ENCODE measurements at places on chromosomes 11 and 22. TPM values are rescaled to one million over a fixed set of nuclear protein-coding genes. Genes with fewer than 3 reads are reported as not detected.

DNA sequence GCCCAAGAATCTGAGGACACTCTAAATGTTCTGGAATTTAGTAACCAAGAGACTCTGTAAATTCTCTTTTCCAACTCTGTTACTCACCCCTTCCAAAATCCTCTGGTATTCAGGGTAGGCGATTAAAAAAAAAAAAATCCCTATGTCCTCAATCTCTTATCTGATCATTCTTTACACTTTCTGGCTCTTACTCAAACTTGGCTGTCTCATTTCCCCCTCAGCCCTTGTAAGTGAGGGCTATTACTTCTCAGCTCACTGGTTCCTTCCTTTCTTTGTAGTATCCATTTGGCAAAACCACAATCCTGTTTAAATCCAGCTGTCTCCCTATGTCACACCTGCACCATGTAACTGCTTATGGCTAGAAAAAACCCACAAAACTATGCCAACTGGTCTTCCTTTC, 12.7 kb upstream of the MSANTD2 start:
- H3K4me1 ChIP-seq, result no peaks in the 10 kb centered on the region
- H3K27me3 ChIP-seq, result no peaks in the 10 kb centered on the region
- H3K4me3 ChIP-seq, result no peak overlapping the region
- H3K27ac ChIP-seq, result no peak overlapping the region
- no peak for DNase-seq

DNA sequence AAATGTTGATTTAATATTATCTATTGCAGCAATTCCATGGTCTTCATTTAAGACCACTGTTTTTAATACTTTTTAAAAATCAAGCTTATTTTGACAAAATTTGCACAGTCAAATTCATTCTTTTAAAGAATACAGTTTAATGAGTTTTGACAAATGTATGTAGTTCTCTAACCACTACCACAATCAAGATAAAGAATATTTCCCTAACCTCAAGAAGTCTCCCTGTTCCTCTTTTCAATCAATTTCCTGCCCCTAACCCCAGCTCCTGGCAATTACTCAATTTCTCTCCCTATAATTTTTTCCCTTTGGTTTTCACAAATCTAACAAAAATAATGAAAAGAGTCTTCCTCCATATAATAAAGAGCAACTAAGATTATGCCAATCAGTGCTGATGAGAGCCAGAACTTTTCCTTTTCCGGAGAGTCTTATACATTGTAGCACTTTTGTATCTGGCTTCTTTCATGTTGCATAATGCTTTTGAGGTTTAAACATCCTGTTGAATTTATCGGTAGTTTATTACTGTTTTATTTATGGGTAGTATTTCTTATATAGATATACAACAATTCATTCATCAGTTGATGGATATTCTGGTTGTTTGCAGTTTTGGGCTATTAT, 231.7 kb downstream of the AASDHPPT start:
- H3K27me3 ChIP-seq, result no peaks in the 10 kb centered on the region
- H3K4me3 ChIP-seq, result no peak overlapping the region
- DNase-seq, result no peak
- no peaks in the 10 kb centered on the region for H3K36me3 ChIP-seq
- no peak overlapping the region for H3K27ac ChIP-seq

DNA sequence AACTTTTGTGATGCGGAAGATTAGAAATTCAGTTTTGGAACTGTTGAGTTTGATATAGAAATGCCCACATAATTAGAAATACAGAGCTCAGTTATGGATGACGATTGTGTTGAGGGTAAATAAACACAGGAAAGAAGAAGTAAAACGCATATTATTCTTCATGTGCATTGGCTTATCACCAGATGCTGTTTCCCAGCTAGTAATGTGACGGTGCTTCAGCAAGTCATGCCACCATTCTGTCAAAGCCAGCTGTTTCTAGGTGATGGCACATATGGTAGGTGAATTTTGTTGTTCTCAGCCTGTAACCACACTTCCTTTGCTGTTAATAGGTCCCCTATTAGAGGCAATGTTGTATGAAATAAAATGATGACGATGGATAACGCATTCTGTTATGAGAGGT, 68.9 kb downstream of the C11orf65 start:
- H3K36me3 ChIP-seq, result no peaks in the 10 kb centered on the region
- H3K4me1 ChIP-seq, result no peaks in the 10 kb centered on the region
- no peaks in the 10 kb centered on the region for H3K27me3 ChIP-seq

- no peaks in the 10 kb centered on the region for H3K36me3 ChIP-seq
- no peak overlapping the region for H3K27ac ChIP-seq
- H3K27me3 ChIP-seq, result no peaks in the 10 kb centered on the region
- DNase-seq, result no peak
- no peak overlapping the region for H3K4me3 ChIP-seq
- H3K4me1 ChIP-seq, result no peaks in the 10 kb centered on the region
Observed at GRCh38 chr22:28574159-28574788, 105.4 kb downstream of the TTC28 start.

MOV10L1 gene
- polyA plus RNA-seq, result 0.62 TPM

TBX1 gene
- polyA plus RNA-seq, result 0.45 TPM
